ENCODE measurements at places on chromosomes 1 and 21. TPM values are rescaled to one million over a fixed set of nuclear protein-coding genes. Genes with fewer than 3 reads are reported as not detected.

DNA sequence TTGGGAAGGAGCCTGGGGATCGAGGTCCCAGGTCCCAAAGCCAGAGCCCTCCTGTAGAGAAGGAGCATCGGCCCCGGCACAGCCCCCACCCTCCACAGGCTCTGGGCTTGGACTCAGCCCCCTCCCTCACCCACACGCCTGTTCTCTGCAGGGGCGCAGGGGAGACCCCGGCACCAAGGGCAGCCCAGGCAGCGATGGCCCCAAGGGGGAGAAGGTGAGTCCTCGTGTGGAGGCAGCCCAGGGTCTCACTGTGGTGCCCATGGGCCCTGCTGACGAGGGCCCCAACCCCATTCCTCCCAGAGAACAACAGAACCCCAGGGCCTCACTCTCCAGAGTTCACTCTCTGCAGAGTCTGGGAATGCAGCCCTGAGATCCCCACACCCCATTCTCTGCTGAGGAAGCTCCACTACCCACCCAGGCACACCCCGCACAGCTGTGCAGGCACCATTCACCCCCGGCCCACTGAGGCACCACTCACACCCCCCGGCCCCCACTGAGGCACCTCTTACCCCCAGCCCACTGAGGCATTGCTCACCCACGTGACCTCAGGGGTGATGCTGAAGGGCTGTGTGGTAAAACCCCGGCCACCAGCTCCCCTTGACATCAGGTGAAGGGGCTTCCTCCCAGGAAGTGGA is 21.8 kb downstream of the COL6A2 start:
- no peak for DNase-seq

DNA sequence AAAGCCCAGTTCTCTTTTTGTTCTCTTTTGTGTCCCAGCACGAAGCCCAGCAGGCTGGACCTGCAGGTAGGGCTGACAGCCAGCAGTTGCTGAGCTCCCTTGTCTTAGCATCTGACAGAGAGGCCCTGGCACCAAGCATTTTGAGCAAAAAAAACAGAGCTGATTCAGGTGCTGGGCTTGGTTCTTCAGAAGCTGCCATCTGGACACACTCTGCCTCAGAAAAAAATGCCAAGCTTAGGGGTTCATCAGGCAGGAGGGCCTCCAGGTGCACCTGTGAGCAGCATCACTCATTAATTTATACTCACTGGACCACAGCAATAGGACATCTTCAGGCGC is 167.1 kb upstream of the PLD5 start:
- no peak for DNase-seq

GRCh38 chr1:231964241-231964640 is 337.7 kb downstream of the DISC1 start:
- no peak for DNase-seq

DISP3 gene
- total RNA-seq = 0.92 TPM
